ENCODE measurements at places on chromosomes 5 and 9.

GRCh38 chr5:81533629-81534405 is 139.9 kb upstream of the ACOT12 start:
- no peak for DNase-seq

DNA sequence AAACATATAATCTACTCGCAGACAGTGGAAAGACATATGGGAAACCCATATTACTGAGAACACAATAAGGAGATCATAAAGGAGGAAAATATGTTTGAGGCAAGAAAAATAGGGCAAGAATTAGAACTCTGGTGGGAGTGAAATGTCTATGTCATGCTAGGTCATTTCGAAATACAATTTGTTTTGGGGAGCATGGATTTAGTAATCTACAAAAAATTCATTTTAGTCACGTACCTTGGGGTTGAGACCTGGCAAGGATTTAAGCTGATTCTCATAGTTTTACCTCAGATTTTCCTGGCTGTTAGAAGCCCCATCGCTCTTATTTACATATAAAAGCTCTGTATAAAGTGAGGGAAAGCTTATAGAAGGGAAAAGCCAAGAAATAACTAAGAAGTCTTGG is 11.5 kb upstream of the CSNK1G3 start:
- no peak for DNase-seq

DNA sequence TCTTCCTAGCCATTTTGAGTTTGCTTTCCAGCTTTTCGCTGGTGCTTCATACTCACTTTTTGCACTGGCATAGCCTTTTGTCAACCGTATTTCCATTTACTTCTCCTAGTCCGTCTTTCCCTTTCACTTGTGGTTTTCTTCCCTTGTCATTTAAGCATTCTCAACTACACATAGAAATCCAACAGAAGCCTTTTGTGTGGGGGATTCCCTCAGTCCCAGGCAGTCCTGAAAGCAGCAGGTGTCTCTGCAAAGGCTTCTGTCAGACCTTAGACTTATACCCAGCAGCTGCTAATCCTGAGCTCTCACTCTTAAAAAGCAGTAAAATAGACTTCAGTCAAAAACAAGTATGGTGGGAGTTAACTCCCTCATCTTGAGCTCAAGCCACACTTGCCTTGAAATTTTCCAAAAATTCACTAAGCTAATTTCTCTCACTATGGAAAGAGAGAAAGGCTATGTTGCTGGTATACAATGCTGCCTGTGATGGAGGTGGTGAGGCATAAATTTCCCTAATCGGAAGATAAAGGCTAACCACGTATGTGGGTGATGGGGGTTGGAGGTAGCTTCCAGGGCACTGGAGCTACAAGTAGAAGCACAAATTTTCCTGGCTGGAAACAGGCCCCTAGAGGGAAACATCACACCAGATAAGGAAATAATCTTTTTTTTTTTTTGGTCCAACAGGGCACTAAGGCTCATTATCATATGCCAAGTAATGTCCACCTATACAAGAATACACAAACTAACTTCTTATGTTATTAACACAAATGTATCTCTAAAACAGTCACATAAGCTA is 34.8 kb upstream of the IFNK start:
- DNase-seq, result no peak

- DNase-seq, result no peak
Measured at GRCh38 chr5:14184082-14184481, 40.9 kb downstream of the TRIO start.

DNA sequence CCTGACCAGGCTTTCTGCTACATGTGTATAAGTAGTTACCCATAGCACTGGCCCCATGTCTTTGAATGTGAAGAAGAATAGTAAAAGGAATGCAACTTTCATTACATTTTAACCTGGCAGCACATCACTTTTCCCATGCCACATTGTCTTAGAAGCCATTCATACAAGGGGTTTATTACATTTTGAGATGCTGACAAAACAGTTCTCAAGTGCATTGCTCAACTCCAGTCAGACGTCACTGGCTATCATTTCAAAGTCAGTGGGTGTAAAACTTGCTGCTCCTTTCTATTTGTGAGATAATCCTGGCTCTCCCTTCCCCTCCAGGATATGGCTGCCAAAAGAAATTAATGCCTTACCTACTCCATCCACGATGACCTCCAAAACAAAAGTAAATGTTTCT is 97.0 kb upstream of the VCAN start:
- no peak for DNase-seq

GRCh38 chr9:108466304-108466703 is 389.5 kb downstream of the ACTL7B start:
- no peak for DNase-seq

GRCh38 chr9:123927625-123928532 is 2.0 kb downstream of the DENND1A start:
- no peak for DNase-seq

- no peak for DNase-seq
Measured at GRCh38 chr5:142474431-142475094, 149.7 kb upstream of the SPRY4 start.

GRCh38 chr9:2489838-2490314 is 131.7 kb upstream of the VLDLR start:
- no peak for DNase-seq

DNA sequence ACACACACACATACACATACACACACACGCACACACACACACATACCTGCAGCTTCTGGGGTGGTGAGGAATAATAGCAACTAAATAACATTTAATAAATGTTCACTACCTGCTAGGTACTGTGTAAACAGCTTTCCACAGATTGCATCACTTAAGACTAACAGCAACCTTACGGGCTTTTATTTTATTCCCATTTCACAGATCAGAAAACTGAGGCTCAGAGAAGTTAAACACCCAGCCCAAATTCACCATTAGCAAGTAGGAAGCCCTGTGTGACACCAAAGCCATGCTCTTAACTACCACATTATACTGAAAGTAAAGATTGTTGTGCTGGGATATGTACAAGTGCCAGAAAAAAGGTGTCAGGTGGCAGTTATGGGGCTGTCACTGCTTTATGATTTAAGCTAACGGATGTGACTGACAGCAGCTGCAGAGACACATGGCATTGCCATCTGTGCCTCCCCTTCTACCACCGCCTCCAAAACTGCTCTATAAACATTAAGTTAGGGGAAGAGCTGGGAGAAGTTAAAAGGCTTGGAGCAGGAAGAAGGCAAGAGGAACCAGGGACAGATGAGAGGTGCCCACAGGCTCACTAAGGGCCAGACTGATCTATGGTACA is 13.6 kb downstream of the MTMR12 start:
- DNase-seq, result no peak

GRCh38 chr5:17150531-17150930 is 66.9 kb upstream of the BASP1 start:
- DNase-seq, result no peak

DNA sequence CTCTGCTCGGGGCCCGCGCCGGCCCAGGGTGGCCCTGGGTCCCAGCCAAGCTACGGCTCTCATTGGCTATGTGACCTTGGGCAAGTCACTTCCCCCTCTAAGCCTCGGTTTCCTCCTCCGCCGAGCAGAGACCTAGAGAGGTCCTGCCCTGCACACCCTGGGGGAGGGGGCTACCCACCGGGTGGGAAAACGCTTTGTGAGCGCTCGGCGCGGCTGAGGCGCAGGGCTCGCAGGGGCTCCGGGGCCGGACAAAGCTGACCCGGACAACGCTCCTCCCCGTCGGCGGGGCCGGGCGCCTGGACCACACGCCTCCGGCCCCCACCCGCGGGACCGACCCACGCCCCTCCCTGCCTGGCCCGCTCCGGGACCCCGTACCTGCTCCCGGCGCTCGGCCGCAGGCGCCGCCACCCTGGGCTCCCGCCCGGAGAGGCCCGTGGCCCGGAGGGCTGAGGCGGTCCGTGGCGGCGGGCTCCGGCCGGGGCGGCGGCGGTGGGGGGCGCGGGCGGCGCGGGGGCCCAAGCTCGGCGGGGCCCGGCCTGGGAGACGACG is 85.7 kb upstream of the MELK start:
- no peak for DNase-seq

DNA sequence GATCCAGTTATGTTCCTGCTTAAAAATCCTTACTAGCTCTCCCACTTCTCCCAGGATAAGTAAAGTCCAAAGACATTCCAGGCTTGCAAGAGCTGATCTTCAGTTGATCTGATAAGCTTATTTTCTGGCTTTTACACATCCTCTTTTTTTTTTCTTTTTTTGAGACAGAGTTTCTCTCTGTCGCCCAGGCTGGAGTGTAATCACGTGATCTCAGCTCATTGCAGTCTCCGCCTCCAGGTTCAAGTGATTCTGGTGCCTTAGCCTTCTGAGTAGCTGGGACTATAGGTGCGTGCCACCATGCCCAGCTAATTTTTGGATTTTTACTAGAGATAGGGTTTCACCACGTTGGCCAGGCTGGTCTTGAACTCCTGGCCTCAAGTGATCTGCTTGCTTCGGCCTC is 37.3 kb upstream of the PTPN3 start:
- no peak for DNase-seq

DNA sequence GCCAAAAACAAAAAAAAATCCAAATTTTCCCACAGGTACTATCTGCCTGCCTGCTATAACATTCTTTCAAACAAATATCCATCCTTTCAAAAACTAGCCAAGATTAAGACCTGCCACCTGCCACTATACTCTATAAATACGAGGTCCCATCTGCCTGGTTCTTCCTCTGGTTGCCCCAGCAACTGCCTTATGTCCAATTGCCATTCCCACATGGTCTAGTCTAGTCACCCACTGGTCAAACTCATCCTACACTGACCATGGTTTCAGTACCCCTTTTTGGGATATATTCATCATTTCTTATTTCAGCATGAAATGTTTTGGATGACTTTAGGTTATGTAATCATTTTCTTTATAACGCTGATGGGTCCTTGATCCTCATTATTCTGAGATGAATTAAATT is 95.1 kb upstream of the CCNG1 start:
- DNase-seq, result no peak

- no peak for DNase-seq
Measured at GRCh38 chr5:91469517-91470165, 86.5 kb upstream of the ARRDC3 start.

GRCh38 chr9:89428901-89429890 is 68.7 kb downstream of the SEMA4D start:
- DNase-seq, result no peak

DNA sequence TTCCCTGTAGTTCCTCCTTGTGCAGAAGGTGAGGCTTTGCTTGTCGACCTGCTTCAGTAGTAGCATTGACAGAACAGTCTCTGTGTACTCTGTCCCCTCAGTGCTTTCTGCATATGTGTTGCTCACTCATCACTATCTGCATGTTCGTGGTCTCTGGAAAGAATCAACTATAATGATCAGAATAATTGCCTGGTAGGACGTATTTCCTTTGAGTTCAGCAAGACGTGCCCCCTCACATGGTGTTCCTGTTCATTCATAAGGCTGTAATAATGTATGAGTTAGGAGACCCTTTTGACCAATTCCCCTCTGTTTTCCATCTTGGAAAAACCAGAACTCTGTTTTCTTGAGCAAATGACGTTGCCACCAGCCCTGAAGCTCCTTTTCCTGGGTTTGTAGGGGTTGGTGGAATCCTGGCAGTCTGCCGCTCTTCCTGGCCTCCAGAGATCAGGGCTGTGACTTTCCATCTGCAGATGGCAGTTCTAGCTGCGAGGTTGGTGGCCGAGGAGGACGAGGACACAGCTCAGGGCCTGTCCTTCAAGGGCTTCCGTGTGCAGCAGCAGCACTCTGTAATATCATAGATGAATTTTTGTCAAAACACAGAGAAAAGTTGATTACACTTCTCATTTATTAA is 61.9 kb downstream of the EXOSC2 start:
- DNase-seq, result no peak

DNA sequence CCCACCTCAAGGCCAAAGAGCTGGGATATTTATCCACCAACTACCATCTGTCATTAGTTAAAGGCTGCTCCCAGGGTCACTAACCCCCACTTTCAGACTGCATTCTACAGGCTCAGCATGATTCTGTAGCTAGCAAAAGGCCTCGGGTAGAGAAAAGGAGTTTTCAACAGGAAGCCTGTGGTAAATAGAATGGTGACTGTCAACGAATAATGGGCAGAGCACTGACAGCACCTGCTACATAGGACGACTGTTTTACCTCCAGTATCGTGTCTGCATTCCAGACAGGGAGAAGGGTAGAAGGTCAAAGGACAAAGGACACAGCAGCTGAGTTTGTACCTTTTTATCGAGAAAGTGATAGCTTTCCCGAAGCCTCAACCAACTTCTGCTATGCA is 20.3 kb downstream of the MFAP3 start:
- no peak for DNase-seq

- DNase-seq, result no peak
Measured at GRCh38 chr5:60633341-60633740, 66.6 kb downstream of the DEPDC1B start.

GRCh38 chr5:123524146-123524545 is 12.2 kb downstream of the CSNK1G3 start:
- DNase-seq, result no peak

DNA sequence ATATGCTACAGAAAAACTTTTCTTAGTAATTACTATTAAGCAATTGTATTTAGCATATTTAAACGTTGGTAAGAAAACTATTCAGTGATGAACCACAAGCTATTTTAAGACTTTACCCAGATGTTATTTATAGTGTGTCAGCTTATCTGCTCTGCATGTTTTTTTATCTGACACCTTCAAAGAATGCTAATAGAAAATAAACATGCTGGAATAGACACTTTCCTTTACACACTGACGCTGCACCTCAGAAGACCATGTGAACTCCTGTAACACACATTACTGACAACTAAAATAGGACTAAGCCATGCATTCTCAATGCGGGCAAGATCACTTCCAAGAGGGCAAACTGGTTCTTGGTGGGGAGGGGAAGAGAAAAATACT is 38.3 kb downstream of the FNIP1 start:
- DNase-seq, result no peak

- no peak for DNase-seq
Measured at GRCh38 chr5:120771202-120771601, 307.1 kb downstream of the PRR16 start.

- DNase-seq, result no peak
Measured at GRCh38 chr5:10734037-10734709, 26.9 kb downstream of the DAP start.

GRCh38 chr5:111248571-111248970 is 24.4 kb downstream of the CAMK4 start:
- DNase-seq, result no peak

DNA sequence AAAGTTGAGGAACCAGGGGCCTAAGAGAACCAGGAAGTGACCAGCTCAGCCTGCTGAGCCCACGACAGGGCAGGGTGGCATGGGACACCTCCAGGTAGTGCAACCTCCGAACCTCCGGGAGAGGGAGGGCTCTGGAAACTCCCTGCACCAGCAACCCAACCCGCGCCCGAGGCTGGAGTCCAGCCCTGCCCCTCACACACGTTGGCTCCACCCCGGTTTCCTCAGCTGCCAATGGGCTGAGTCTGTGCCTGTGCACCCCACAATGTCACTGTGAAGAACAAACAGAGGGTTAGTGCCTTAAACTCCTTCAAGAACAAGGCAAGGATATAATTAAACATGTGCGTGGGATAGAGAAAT is 17.0 kb upstream of the UNC5A start:
- DNase-seq, result no peak

- no peak for DNase-seq
Measured at GRCh38 chr5:55338810-55339243, 31.0 kb downstream of the MTREX start.

DNA sequence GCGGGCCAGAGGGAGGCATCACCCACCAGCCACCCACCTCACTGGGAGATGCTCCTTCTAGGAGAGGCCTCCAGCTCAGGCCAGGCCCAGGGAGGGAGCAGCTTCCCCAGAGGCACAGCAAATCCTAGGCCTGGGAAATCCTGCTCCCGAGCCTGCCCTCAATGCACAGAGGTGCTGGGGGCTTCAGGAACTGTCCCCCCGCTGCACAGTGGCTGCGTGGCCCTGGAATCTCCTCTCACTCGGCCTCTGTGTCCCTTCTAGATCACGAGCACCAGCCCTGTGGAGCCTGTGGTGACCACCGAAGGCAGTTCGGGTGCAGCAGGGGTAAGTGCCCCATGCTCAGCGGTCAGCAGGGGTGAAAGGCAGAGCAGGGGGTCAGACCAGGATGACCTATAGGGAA is 36.4 kb upstream of the SUSD3 start:
- DNase-seq, result no peak

Data from D721Med (cell line).